ENCODE measurements at places on chromosomes 4 and X.

- peak; percentile 74 for ATAC-seq
Observed at GRCh38 chrX:39766085-39766726, 331.6 kb downstream of the BCOR start.

GRCh38 chrX:34578237-34578636 lies 78.8 kb downstream of the TMEM47 start:
- no peak for ATAC-seq

DNA sequence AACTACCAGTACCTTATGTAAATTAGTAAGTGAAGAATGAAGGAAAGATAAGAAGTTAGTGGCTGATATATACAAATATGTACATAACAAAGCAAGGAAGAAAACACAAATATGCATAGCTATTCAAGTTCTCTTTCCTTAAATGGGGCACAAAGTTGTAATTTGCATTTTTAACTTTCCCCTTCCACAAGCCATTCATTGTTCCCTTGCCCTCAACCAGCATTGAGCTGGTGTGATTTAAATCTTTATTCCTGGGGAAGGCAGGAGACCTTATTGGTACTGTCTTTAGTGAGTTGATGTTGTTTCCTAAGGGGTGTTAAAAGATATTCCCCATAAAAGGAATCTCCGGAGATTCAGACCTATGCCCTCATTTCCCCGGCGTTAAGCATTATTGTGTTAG lies 735.3 kb downstream of the PCDH18 start:
- no peak for ATAC-seq

- no peak for ATAC-seq
Observed at GRCh38 chrX:287670-288069, 6.5 kb downstream of the PLCXD1 start.

- ATAC-seq, result no peak
Observed at GRCh38 chrX:71638409-71638808, 20.1 kb upstream of the CXCR3 start.

GRCh38 chr4:69775321-69775867 lies 15.0 kb upstream of the SULT1B1 start:
- no peak for ATAC-seq
